K562 (cell line): ENCODE measurements at places on chromosomes 1 and 21.

DNA sequence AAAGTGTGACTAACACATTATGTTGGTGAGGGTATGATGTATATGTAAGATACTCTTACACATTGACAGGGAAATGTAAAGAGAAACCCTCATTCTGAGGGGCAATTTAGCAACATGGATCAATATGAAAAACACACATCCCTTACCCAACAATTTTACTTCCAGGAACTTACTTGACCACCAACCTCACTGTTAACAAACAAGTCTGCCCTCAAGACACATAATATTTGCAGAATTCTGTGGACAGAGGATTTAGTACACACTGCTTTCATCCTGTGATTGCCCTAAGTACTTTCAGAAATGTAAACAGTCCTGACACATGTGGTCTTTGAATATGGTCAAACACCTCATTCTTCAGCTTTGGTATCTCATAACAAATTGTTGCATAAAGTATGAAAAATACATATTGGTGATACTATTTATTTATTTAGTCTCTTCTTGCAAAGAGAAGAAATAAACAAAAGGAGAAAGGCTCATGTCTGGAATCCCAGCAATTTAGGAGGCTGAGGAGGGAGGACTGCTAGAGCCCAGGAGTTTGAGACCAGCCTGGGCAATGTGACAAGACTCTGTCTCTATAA is 6.9 kb downstream of the USP48 start:
- DNase-seq: no peak

GRCh38 chr1:212628813-212629415 is 20.4 kb downstream of the ATF3 start:
- no peak for DNase-seq

GRCh38 chr21:19523061-19523460 is 1119.5 kb upstream of the TMPRSS15 start:
- DNase-seq: no peak

DNA sequence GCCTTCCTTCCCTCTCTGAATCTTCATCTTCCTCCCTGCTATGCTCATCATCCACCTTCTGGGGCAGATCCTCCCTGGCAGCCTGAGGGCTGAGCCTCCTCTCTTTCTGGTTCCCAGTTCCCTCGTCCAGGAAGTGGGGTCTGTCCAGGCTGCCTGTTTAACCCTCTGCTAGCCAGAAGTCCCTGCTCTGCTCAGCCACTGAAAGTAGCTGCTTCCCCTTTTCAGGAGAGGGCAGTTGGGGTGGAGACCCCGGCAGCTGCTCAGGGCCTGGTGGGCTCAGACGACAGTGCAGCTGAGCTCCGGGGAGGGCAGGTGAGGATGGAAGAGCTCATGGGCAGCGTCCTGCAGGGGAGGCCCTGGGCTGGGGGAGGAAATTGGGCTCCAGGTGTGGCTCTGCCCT is 43.1 kb upstream of the ETV3 start:
- no peak for DNase-seq

DNA sequence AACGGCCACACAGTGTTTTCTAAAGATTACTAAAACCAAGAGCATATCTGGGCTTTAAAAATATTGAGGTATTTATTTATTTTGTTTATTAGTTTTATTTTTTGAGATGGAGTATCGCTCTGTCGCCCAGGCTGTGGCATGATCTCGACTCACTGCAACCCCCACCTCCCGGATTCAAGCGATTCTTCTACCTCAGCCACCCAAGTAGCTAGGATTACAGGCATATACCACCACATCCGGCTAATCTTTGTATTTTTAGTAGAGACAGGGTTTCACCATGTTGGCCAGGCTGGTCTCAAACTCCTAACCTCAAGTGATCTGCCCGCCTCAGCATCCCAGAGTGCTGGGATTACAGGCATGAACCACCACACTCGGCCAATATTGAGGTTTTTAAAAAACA is 23.9 kb downstream of the TMCO4 start:
- DNase-seq: no peak

DNA sequence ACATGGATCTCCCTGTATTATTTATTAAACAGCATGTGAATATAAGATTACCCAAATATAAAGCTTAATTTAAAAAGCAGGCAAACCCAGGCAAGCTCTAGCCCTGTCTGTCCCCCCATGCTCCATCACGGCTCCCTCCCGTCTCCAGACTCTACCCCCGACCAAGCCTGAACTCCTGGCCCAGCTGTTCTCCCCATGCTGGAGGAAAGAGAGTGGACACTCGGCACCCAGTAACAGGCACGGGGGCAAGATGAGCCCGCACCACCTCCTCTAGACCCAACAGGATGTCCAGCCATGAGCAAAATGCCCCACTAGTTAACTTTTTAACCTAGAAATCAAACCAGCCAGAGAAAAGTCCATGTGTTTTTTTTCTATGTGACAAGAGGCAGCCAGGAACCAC is 19.3 kb downstream of the SLC19A1 start:
- no peak for DNase-seq

- no peak for DNase-seq
Measured at GRCh38 chr1:83029050-83029449, 969.9 kb downstream of the TTLL7 start.

- no peak for DNase-seq
Measured at GRCh38 chr1:183886853-183887252, 81.9 kb downstream of the RGL1 start.

DNA sequence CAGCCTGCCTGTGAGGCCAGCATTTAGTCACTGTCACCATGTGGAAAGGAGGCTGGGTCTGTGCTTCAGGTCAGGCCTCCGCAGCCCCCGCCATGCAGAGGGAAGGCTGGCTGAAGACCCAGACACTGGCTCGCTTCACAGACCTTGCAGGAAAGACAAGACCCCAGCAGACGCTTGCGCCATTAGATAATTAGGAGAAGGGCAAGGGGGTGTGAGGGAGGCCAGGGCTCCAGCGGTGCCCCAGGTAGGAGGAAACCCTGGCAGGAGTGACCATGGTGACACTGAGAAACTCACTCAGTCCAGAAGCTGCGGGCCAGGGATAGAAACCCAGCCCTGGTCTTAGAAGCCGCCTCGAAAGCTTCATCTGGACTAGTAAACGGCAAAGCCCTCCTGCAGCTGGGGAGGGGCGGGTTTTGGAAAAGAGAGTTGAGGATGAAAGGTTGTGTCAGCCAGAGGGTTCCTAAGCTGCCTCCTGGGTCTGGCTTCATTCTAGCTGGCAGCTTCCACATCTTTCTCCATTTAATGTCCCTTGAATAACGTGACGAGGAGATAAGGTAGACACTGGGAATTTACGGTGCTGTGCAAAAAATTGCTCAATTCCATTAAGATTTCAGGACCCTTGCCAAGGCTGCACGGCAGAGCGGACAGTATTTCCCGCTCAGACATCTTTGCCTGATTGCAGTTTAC is 294.1 kb upstream of the VAMP3 start:
- no peak for DNase-seq

DNA sequence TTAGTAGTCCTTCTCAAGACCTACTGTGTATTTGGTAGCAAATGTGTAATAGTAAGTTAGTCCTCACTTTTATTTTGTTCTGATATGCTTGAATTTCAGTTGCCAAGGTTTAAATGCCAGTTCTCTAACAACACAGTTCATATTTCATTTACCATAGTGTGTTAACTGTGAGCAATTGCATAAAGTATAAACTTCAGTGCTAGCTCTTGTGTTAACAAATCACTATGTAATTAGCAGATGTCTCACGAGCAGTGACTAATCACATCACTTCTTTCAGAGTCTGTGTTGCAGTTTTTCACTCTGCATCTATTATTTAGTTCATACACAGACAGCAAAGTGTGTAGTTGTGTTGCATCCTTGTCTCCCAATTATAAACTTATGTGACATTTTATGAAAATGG is 47.8 kb downstream of the ZMYM4 start:
- DNase-seq: no peak

GRCh38 chr1:223386013-223386412 is 7.2 kb upstream of the CCDC185 start:
- DNase-seq: no peak

DNA sequence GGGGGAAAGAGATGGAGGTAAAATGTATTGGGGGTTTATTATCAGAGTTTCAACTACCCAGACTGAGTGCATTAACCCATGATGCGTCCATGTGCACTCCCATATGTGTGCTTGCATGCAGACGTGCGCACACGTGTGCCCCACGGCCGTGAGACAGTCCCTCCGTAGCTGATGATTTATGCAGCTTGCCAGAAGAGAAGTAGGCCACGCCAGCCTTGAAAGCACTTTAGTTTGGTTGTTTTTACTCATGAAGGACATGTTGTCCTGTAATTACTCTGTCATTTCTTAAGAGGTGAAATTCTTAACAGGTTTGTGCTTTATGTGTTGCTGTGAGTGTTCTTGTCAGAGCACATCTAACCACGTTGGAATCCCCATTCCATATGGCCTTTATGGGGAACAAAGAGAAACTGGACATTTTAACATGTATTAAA is 467.8 kb downstream of the LMO4 start:
- DNase-seq: no peak

- DNase-seq: no peak
Measured at GRCh38 chr1:246292571-246292970, 214.5 kb downstream of the SMYD3 start.

DNA sequence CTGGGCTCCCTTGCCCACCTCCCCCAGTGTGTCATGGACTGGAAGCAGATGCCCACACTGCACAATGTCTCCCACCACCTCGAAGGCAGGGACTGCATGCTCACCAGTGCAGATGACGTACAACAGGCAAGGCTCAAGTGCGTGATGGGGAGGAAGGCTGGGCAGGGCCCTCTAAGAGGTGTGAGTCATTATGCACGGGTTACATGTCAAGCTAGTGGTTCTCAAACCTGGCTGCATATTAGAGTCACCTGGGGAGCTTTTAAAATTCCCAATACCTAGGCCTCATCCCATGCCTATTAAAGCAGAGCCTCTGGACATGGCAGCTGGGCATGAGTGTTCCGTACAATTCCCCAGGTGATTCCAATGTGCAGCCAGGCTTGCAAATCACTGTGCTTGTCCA is 137.9 kb upstream of the NGF start:
- no peak for DNase-seq

DNA sequence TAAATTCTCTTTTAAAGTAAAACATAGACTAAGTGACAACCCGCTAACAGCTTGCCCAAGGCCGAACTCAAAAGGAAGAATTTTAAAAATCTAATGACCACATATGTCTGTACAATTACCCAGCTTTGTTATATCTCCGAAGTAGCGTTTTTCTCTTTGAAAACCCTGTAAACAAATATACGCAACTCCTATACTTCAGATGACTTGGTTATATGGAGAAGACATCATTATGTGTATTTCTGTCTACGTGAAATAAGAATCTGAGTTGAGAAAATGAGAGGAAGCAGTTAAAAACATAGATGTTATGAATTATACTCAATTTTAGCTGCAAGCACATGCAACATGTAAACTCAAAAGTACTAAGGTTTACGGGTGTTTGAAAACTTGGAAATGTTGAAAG is 2.0 kb downstream of the PBX1 start:
- DNase-seq: no peak

DNA sequence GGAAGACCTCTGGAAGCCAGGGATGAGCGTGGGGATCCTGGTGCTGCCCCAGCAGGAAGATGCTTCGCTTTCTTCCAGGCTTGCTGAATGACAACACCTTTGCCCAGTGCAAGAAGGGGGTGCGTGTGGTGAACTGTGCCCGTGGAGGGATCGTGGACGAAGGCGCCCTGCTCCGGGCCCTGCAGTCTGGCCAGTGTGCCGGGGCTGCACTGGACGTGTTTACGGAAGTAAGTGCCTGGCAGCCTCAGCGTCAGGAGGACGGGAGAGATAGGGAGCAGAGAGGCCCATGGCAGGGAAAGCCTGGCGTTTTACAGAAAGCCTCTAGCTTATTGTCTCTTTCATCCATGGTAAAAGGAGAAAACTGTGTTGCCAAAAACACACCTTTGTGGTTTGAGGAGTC is 23.5 kb downstream of the PHGDH start:
- no peak for DNase-seq

DNA sequence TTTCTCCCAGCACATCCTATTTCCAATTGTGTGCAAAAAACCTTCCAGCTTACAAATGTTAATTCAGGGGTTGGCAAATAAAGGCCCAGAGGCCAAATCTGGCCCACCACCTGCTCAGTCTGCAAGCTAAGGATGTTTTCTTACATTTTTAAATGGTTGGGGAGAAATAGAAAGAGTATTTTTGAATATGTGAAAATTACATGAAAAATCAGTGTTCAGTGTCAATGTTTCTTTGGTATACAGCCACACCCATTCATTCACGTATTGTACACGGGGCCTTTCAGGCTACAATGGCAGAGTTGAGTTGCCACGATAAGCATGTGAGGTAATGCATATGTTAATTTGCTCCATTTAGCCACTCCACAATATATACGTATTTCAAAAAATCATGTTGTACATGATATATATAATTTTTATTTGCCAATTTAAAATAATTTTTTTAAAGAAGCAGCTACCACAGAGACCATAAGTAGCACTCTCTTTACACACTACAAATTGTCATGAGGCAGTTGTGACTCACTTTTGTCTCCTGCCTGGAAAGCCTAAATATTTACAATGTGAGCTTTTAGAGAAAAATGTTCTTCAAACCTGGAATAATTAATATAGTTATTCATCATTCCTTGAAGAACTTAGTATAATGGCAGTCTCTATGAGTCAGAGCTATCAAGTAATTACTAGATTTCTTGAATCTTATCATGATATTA is 189.6 kb downstream of the SMYD3 start:
- no peak for DNase-seq

DNA sequence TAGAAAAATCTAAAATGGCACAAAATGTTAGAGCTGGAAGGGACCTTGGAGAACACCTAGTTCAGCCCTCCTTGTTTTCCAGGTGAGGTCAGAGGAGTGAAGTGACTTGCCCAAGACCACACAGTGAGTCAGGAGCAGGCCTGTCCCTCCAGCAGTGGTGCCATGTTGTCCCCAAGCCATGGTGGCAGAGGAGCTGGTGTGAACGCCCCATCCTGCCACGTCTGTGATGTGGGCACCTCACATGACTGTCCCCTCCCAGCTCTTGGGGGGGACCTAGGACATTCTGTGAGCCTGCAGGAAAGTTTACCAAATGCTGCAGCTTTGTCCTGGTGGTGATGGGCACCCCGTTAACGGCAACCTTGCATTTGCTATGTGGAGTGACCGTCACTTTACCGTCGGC is 66.2 kb downstream of the SCCPDH start:
- no peak for DNase-seq

DNA sequence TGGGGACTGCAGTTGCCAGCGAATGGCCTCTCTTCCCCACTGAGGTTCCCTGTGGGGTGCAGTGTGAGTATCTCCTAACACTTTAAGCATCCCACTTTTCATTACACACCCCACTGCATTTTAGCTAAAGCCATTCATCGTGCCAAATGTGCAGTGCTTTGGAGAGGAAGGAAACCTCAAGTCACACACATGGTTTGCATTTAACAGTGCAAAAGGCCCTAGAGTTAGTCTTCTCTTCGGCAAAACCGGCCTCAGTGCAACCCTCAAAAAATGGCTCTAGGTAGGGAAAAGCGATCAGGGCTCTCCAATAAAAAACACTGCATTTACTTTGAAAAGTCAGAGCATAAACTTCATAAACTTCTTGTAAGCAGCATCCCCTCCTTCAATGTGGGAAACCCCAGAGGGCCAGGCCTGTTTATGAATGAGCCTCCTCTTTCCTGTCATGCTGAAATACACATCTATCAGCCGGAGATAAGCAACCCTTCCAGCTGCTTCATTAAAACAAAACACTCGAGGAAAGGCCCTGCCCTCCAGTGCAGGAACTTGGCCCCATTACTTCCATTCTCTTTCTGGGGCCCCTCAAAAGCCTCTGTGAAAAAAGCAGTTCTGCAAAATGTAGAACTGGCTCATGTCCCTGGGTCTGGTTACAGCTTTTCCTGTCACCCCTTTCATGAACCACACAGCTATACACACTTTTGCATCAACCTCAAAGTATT is 184.0 kb downstream of the CDC7 start:
- DNase-seq: peak; percentile 33

GRCh38 chr1:205003358-205004131 is 39.5 kb upstream of the CNTN2 start:
- DNase-seq: no peak
